Activated CD4-positive, alpha-beta T cell treated with anti-CD3 and anti-CD28 coated beads, Interleukin-10, Interleukin-2, amounts not matched to agents 100 ng/mL and 50 ng/mL, durations not matched to agents 16 hours and 8 hours (primary cell): ENCODE measurements at places on chromosomes 7 and 10.

DNA sequence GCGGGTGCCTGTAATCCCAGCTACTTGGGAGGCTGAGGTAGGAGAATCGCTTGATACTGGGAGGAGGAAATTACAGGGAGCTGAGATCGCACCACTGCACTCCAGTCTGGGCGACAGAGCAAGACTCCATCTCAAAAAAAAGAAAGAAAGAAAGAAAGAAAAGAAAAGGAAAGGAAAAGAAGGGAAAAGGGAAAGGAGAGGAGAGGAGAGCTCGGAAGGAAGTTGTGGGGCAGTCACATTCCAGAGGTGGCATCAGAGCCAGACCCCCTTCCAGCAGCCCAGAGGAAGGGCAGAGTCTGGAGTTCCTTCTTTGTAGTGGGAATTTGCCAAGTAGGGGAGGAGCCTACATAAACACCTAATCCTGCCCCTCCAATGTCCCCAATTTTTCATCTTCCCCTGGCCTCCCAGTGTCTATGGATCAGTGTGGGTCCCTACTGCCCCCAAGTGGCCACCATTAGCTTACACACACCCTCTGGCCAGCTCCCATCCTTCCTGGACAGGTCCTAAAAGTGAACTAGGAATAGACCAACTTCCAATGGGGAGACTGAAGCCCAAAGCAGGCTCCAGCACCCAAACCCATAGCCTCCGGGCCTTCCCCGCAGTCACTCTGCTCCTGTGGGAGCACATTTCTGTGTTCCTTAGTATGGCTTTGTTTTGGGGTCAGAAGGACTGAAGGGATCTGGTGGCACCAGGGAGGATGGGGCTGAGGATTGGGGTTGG lies 39.6 kb upstream of the HSPB1 start:
- peak; percentile 53 for DNase-seq

DNA sequence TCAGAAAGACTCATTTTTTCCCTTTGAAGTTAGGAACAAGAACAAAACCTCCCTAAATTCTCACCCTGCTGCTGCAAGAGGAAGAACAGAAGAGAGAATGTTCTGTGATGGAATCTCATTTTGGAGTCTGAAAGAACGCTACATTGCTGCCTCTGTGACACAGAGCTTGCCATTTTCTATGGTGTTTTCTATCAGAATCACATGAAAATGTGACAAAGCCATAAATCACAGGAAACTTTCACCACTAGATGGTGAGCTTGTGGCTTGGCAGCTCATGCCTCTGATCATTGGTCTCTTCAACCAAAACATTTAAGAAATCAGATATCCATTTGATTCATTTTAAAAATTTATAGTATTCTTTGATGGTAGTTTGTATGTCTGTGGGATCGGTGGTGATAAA lies 82.9 kb downstream of the CADPS2 start:
- DNase-seq: peak; percentile 1

- DNase-seq: peak; percentile 28
Measured at GRCh38 chr7:45890902-45891461, 2.7 kb downstream of the IGFBP1 start.

- DNase-seq: peak; percentile 24
Measured at GRCh38 chr10:86876748-86877147, 80.7 kb downstream of the MMRN2 start.

GRCh38 chr7:17384400-17384799 lies 85.9 kb downstream of the AHR start:
- DNase-seq: no peak

DNA sequence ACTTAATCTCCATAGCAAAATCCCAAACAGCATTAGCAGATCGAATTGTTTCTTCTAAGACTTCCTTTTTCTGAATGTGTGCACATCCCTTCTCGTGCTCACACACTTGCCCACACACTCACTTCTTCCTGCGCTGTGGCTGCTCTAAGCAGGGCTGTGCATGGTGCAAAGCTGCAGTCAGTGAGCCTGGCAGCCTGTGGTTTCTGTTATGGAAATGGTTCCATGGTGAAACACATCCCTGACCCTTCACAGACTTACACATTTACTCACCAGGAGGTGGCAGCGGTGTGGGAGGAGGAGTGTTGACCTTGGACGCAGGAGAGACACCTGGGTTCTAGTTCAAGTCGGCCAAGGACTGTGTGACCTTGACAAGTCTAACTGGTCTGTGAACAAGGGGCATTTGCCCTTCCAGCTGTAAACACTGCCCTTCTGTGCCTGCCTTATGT lies 24.9 kb downstream of the MTURN start:
- DNase-seq: peak; percentile 57

DNA sequence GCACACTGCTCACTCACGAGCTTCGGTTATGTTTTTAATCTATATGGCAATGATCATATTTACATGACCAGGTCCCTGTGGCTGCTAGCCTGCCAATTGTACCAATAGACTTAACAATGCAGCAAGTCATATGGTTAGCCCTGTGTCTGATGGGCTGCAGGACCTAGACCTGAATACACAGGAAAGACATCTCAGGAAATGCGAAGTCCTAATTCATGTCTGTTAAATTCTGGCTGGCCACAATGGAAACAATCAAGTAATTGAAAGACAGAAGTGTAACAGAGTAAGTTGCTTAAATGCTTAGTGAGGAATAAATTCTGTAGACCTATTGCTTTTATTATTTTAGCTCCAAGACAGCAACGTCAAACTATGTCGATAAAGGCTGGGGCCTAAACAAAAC lies 112.4 kb upstream of the FZD8 start:
- DNase-seq: no peak

GRCh38 chr10:75648351-75648750 lies 216.9 kb downstream of the LRMDA start:
- DNase-seq: no peak

GRCh38 chr7:131652934-131653333 lies 96.5 kb upstream of the PODXL start:
- DNase-seq: no peak

DNA sequence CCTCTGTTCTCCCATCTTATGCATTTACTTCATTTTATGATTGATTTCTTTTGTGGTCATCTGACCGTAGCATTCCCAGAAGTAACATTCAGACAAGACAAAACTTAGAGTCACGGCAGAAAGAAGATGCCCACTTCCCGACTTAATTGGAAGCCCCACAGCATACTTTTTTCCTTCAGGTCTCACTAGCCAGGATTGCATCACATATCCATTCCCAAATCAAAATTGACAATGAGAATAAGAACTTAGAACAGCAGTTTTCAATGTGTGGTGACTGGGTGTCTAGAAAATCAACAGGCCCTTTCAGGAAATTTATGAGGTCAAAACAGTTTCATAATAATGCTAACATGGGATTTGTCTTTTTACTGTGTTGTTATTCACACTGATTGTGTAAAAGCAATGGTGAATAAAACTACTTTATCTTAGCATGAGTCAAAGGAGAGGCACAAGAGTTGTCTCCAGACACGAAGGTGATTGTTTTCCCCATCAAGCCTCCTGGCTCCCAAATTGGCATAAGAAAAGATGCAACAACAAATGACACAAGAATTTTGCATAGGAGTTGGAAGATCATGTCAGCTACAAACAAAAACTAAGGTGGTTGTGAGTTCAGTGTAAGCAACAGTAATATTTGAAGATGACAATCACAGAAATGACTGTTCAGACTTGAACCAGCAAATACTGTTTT lies 493.9 kb downstream of the HTR7 start:
- DNase-seq: no peak

GRCh38 chr7:50145801-50146338 lies 52.8 kb upstream of the ZPBP start:
- peak; percentile 47 for DNase-seq

DNA sequence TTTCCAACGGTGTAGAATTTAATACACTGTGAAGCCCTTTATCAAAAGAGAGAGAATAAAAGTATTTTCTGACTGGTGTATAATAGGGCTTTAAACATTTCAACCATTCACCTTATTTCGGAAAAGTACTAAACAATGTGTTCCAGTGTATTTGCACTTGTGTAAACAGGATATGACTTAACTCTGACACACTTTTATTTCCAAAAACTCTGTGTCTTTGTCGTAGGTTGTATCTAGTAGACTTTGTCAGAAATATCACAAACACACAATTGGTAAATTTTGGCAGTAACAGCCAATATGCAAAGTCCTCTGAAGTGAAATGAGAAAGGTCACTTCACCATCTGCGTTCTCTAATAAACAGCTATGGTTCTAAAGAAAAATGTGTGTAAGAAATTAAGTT lies 10.3 kb upstream of the TSPAN13 start:
- no peak for DNase-seq

DNA sequence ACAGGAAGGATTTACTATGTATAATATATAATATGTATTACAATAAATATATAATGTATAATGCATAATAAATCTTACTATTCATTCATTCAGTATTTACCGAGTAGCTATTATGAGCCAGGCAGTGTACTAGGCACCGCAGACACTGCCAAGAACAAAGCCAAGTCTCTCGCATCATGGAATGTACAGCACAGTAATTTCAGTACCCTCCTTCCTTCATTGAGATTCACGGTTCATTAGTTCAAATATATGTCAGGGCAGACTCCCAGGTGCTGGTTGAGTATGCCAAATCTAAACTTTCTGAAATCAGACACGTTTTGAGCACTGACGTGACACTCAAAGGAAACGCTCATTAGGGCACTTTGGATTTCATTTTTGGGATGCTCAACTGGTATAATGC lies 9.1 kb downstream of the USP6NL start:
- DNase-seq: no peak

DNA sequence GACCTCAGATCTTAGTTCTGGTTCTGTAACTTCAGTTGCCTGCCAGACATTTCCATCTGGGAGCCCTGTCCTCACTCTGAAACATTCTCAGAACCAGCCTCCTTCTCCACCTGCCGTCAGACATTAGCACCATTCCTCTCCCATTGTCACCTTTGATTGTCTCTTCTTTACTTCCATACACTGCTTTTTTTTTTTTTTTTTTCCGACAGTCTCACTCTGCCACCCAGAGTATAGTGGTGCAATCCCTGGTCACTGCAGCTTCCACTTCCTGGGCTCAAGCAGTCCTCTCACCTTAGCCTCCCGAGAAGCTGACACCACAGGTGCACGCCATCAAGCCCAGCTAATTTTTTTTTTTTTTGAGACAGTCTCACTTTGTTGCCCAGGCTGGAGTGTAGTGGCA lies 21.1 kb upstream of the HIPK2 start:
- DNase-seq: no peak

GRCh38 chr10:72567889-72568640 lies 57.8 kb downstream of the MICU1 start:
- DNase-seq: no peak

GRCh38 chr7:107471292-107472070 lies 1.6 kb downstream of the GPR22 start:
- DNase-seq: no peak

- DNase-seq: no peak
Measured at GRCh38 chr7:151436446-151437158, 3.3 kb downstream of the CRYGN start.

DNA sequence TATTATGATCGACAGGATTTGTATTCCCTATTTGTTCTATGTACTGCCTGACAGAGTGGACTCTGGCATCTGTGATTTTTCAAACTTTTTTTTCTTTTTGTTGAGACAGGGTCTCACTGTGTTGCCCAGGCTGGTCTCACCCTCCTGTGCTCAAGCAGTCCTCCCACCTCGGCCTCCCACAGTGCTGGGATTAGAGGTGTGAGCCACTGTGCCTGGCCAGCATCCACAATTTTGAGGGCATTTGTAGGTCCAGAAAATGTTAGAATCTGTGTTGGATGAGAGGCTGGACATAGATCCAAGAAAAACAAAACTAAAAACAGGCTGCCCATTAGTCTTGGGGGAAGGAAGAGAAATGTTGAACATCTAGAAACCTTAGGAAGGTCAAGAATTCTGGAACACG lies 34.3 kb downstream of the SGPL1 start:
- DNase-seq: no peak

DNA sequence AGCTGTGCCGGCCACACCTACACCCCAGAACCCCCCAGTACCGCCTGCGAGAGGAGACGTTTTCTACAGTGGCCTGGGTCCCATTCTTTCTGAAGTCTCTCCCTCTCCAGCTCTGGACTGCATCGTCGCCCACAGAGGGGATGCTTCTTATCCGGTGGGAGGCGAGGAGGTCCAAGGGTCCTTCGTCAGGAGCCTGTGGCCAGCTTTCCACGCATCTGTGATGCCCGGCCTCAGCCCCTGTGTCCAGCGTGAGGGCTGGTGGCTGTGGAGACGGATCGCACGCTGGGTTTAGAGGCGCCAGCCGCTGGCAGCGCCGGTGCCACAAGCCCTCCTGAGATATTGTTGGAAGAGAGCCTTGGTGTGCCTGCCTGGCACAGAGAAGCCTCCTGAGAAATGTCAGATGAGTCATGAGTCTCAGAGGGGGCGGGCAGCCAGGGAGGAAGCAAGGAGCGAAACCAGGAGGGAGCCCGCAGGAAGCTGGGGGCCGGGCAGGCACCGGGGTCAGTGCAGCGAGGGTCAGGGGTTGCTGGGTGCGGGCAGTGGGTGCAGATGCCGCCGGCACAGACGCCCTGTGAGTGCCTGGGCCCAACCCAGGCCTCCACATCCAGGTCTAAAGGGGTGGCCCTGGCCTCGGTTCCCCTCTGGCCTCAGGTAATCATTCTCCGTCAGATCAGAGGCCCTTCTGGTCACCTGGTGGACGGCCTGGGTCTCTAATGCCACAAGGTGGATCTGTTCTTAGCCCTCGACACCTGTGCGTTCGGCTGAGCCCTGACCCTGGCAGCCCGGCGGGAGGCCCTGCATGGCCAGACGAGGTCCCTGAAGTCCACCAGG lies 86.0 kb upstream of the DIP2C start:
- no peak for DNase-seq

DNA sequence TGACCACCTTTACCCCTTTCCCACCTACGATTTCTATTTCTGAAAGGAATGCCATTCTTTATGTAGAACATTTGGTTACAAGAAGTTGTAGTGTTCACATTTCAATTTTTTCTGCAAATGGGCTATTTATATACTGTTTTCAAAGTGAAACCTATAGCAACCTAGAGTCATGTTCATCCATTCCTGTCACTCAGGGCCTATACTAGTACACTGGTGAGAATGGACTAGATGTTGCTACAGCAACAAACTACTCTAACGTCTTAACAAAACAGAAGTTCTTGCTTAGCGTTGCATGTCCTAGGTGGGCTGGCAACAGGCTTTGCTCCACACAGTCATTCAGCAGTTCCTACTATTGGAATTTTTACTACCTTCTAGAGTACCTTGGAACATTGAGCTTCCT lies 16.3 kb downstream of the CASD1 start:
- no peak for DNase-seq

GRCh38 chr7:69476416-69476815 lies 121.9 kb upstream of the AUTS2 start:
- DNase-seq: no peak

- DNase-seq: peak; percentile 40
Measured at GRCh38 chr10:31099664-31100063, 68.0 kb upstream of the ZNF438 start.

- peak; percentile 22 for DNase-seq
Measured at GRCh38 chr7:105934572-105935185, 28.4 kb upstream of the CDHR3 start.

DNA sequence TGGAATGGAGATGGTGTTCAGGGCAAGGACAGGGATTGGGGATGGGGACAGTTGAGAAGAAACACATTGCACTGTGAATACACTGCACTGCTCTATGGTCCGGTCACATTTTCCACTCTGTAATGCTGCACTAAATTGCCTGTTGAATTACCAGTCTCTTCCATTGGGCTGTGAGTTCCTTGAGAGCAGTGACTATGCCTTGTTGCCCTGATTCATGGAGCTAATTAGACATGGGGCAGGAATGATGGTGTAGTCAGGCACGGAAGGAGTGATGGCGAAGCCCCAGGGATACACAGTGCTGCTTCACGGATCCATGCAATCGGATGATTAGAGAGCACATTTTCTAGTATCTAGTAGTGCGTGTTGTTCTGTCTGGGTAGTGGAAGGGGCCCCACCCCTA lies 25.4 kb upstream of the GPAM start:
- no peak for DNase-seq

GRCh38 chr7:128206747-128207500 lies 34.2 kb upstream of the LEP start:
- no peak for DNase-seq
